Central memory CD8-positive, alpha-beta T cell (primary cell): ENCODE measurements at places on chromosomes 4 and X.

DNA sequence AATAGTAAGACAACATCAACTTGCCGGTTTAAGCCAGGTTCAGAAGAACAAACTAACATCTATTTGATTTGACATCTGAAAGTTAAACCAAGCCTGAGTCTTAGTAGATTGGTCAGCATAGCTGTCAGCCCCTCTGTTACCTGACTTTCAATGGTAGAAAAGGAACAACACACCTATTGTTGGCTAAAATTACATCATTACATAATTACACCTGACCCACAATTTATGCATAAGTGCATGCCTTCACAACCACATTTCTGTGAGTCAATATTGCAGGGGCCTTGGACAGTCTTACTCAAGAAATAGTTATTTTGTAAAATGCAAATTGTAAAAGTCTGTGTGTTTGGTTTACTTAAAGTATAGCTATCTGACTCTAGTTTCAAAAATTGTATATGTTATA, 36.2 kb downstream of the EGFL6 start:
- DNase-seq: no peak

- DNase-seq: no peak
Observed at GRCh38 chr4:13285336-13285735, 198.8 kb downstream of the RAB28 start.

DNA sequence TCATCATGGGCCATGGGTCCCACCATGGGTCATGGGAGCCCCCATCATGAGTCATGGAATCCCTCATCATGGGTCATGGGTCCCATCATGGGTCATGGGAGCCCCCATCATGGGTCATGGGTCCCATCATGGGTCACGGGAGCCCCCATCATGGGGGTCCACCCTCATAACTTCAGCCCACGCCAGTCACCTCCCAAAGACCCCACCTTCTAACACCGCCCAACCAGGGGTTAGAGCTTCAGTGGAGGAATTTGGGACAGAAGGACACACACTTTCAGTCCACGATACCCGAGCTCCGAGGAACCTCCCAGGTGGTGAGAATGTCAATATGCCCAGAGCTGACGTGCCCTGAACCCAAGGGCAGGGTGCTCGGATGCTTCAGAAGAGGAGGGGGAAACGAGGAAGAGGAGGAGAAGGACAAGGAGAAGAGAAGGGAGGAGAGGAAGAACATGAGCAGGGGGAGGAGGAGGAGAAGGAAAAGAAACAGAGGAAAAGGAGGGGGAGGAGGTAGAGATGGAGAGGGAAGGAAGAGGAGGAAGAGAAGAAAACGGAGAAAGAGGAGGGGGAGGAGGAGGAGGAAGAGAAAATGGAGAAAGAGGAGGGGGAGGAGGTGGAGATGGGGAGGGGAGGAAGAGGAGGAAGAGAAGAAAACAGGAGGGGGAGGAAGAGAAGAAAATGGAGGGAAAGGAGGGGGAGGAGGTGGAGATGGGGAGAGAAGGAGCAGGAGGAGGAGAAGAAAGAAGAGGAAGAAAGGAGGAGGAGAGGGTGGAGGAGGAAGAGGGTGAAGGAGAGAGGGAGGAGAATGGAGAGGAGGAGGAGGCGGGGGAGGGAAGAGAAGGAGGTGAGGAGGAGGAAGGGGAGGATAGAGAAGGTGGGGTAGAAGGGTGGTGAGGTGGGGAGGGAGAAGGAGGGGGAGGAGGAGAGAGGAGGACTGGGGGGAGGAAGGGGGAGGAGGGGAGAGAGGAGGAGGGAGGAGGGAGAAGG, 17.7 kb downstream of the IL3RA start:
- DNase-seq: no peak

GRCh38 chrX:136781180-136781797, 557 bp upstream of the ARHGEF6 start:
- no peak for DNase-seq

GRCh38 chr4:52979020-52979419, 116.9 kb downstream of the RASL11B start:
- no peak for DNase-seq
